ENCODE measurements at places on chromosomes 6 and 20. TPM values are rescaled to one million over a fixed set of nuclear protein-coding genes. Genes with fewer than 3 reads are reported as not detected.

TRIM27 gene
- 70.1 TPM for polyA plus RNA-seq

- no peak for DNase-seq
Measured at GRCh38 chr6:14693301-14694192, 552.3 kb upstream of the JARID2 start.

DNA sequence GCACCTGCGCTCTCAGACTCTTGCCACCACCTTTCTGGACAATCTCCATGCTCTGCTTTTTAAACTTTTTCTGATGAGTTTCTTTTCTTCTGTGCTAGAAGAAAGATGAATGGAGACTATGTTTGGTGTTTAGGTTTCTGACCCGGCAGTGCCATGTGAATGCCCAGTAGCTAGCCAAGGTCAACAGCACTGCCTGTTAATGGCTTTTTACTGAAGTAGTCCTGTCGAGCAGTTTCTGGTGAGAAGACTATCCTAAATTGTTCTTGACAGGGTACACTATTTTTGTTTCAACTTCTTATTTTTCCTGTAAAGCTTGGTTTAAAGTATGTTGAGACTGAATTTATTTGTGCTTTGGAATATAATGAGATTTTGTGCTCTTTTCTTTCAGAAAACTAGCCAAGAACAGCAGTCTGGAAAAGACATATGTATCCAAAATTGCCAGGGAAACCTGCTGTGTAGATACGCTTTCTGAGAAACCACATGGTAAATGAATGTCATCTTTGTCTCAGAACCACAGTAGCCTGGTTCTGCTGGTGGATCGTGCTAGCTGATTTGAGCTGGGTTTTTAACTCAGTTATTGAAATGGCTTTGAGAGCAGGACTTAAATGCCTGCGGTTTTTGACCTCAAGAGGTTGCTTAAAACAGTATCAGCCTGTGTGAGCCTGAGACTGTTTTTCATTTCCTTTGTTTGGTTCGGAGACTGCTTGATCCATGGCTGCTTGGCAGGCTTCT, 48.1 kb downstream of the KCNS1 start:
- no peak for DNase-seq

GRCh38 chr6:112781241-112781640, 434.1 kb downstream of the RFPL4B start:
- DNase-seq = no peak
